Stimulated activated naive CD4-positive, alpha-beta T cell (primary cell): ENCODE measurements at places on chromosomes 16 and 17.

DNA sequence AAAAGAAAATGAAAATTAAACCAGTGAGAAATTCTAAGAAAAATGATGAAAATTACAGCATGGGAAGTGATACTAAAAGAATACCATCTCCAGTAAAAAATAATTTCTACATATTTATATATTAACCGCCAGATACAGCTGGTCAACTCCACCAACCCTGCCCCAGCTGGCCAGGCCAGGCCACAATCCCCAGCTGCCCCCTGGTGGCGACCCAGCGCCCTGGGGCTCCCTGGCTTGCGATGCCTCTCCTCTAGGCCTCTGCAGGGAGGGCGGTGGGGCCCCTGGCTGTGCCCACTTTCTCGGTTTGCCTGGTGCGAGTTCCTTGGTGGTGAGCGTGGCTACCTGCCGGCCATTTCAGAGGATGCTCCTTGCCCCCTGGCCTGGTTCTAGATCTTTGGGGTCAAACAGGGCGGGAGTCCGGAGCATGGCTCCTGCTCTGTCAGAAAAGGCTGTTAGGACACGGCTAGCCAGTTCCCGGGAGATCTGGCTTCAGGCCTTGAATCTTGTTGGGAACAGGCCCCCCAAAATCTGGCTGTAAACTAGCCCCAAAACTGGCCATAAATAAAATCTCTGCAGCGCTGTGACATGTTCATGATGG, 14.5 kb downstream of the GLIS2 start:
- DNase-seq = no peak

GRCh38 chr16:16137110-16137509, 86.2 kb downstream of the ABCC6 start:
- no peak for DNase-seq

DNA sequence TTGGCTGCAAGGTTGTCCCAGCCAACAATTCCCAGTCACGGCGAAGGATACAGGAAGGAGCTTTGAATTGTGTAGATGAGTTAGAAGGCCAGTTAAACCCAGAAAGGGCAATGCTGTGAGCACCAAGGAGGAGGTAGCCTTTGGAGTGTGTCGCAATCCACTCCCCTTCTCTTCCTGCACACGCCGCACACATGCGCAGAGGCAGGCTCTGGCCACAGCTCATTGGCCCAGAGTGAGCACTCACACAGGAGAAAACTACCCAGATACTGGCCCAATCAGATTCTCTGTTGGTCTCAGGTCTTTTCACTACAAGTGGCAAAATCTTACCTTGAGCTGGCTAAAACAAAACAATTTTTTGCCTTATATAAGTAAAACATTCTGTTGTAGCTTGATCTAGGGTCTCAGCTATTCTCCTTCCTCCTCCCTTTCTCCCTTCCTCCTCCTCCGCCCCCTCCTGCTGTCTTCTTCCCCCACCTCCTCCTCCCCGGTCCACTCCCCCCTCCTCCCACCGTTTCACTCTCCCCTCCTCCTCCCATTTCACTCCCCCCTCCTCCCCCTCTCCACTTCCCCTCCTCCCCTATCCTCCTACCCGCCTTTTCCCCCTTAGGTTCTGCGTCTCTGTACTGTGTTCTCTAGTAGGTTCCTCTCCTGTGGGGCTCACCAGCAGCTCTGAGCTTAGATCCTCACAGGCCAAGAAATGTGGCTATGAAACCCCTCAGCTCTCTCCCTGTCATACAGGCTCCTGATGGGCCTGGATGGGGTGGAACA, 344.9 kb downstream of the CPPED1 start:
- peak; percentile 47 for DNase-seq

GRCh38 chr17:31433811-31434726, 42.6 kb downstream of the RAB11FIP4 start:
- no peak for DNase-seq
